ENCODE measurements at places on chromosomes 2 and 18. TPM values are rescaled to one million over a fixed set of nuclear protein-coding genes. Genes with fewer than 3 reads are reported as not detected.

DNA sequence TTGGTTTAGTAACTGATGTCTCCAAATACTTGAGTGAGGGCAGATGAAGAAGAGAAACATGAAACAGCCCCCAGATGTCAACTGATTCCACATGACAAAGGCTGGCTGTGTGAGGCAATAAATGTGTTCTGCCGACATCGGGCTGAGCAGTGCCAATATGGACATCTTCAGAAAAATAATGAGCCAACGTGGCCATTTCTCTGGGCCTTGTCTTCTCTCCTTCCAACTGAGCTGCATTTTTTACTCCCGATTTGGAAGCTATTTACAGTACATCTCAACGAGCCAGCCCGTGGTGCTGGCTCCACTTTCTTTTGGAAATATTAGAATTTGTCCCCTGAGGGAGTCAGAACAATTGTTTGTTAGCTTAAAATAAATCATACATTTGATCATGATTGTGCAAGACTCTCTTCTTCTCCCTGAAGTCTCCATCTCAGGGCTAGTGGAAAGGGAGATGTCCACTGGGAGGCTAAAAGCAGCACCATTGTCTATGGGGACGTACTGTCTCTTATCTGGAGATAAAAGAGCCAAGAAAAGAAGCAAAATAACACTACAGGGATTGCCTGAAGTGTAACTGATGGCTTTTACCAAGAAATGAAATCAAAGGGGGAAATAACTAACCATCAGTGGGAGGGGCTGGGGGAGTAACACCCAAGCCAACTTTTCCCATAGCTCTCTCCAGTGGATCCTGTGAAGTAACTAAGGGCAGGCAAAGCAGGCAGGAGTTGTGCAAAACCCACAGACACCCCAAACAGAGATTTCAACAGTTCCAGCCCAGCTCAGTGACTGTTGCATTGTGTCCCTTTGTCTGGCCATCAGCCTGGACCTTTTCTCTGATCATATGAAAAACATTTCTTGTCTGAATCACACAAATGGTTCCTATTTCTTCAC is 114.8 kb downstream of the RDH14 start:
- DNase-seq, result no peak

DNA sequence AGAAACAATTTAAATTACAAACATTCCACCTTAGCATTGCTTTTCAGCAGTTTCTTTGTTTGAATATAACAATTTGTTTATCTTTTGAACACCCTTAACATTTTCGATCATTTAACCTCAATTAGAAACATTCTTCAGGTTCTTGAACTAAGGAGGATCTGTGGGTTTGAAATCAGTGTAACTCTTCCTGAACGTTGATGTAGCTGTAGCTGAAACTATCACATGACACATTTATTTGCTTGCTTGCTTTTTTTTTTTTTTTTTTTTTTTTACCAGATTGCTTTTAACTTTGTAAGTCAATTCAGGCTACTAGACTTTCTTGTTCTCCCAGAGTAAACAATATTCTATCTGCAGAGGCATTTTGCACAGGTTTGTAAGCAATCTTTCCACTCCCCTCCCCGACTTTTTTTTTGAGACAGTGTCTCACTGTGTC is 47.6 kb downstream of the GPD2 start:
- peak; percentile 34 for DNase-seq

GRCh38 chr2:148742373-148742772 is 97.8 kb downstream of the EPC2 start:
- DNase-seq, result no peak

DNA sequence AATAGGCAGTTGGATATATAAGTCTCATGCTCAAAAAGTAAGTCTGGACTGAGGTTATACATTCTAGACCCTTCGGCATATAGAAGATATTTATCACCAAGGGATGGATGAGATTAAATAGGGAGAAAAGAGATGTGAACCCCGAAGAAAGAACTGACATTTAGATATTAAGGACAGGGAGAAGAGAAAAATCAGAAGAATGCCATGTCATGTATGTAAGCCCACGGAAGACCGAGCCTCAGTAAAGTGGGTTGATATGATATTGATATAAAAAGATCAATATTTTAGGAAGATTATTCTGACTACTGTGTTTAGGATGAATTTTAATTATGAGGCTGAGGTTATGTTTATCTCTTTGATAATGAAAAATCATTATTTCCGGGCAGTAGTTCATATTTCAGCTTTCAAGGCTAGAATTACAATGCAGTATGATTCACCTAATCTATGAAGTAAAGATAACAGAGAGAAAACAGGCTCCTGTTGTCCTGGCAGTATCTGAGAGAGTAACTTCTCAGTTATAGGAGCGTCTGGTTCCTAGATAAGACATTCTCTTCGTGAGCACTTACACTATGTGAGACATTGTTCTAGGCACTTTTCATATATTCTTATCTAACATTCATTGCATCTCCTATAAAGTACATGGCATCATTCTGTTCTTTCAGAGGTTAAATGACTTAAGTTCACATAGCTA is 83.0 kb downstream of the UBR3 start:
- no peak for DNase-seq

GRCh38 chr2:88658326-88658725 is 31.1 kb upstream of the EIF2AK3 start:
- DNase-seq, result peak; percentile 57

GRCh38 chr2:207008105-207008990 is 69.0 kb downstream of the CPO start:
- DNase-seq, result no peak

GRCh38 chr2:61423714-61424113 is 47.2 kb downstream of the USP34 start:
- peak; percentile 73 for DNase-seq

DNA sequence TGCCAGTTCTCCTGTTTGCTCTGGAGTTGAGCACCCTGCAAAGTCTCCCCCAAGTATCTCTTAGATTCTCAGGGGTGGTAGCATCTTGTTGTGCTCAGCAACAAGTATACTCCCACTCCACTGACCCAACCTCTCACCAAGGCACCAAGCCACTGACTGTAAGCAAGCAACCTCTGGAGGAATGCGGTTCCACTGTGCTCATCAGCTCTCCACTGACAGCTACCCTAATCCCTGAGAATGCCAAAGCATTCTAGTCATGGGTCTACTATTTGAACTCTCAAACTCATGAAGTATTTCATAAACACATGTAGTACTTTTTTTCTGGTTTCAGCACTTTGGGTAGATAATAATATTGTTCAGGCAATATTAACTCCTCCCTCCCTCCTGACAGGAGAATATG is 170.0 kb downstream of the EPHA4 start:
- no peak for DNase-seq

- peak; percentile 88 for DNase-seq
These were observed 75.2 kb upstream of the CD28 start for GRCh38 chr2:203631068-203631757.

GRCh38 chr2:88896971-88897370 is 205.5 kb downstream of the RPIA start:
- no peak for DNase-seq

DNA sequence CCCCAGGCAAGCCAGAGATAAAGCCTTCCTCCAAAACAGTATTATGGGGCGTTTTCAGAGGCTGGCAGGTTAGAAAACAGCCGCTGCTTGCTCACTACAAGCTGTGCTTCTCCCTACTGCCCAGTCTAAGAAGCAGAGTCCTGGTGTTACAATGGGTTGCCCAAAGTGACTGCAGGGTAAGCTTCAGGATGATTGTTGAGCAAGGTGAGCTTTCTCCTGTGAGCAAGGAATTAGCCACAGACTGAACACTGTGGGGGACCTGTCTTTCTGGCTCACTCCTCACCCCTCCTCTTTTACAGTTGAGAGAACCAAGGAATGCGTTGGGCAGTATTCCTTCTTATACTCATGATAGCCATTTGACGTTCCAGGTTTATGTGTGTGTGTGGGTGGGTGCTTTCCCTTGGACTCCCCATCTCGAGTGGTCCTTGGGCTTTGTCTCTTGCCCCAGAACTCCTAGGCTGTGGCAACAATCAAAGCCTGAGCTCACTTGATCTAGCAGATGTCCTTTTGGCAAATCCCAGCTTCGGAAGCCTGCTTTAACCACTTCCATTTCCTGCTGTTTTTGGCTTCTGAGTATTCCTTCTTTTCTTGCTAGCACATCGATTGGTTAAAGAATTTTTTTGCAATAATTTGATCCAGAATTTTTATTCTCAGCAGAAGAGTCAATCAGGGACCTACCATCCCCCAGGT is 47.5 kb downstream of the KDM3A start:
- DNase-seq, result no peak

- DNase-seq, result peak; percentile 52
These were observed 1.5 kb upstream of the VSNL1 start for GRCh38 chr2:17538844-17539554.

GRCh38 chr2:186384226-186384625 is 101.8 kb upstream of the ZC3H15 start:
- DNase-seq, result no peak

GALNT5 gene
- 7.7 TPM for total RNA-seq

CLIP4 gene
- 61.5 TPM for total RNA-seq

UGT1A3 gene
- total RNA-seq, result not detected

TNFAIP6 gene
- total RNA-seq, result 13.2 TPM

SPATA3 gene
- not detected for total RNA-seq
